ENCODE measurements at places on chromosomes 1 and 21.

- DNase-seq: no peak
Observed at GRCh38 chr1:247295746-247296145, 35.9 kb downstream of the ZNF496 start.

DNA sequence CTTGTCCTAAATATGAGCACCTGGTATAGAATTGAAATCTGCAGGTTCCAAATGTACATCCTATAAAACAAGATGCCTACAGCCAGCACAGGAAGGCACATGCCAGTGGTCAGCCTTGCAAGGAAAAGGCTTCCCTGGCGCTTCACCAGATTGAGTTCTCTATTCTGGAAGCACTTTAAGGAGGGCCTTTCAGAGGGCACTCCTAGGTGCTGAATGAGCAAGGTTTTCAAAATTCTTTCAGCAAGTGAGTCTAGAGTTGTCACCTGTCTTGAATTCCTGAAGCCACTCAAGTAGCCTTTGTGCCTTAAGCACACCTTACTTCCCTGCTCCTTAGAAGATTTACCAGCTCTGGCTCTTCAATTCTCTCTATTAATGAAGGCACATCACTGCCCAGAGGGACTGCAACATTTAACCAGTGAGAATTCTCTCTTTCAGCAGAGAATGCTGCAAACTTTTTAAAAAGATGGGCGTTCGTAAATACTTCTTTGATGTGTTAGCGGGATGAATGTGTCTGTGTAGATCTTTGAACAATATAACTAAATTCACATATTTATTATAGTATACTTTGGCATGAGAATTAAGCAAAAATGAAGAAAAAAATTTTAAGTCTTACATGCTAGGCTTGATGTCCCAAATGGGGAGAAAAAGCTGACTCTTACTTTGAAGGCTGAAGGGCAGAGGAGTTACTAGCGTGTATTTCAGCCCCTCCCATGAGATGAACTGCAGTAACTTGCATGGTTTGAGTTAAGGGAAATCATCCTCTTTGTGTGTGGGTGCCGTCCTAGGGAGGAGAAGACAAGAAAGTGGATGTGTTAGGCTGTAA lies 162.0 kb downstream of the NTPCR start:
- no peak for DNase-seq

GRCh38 chr1:174931214-174931613 lies 68.5 kb upstream of the CACYBP start:
- no peak for DNase-seq

- DNase-seq: peak; percentile 33
Observed at GRCh38 chr1:53754484-53755312, 15.7 kb upstream of the GLIS1 start.

DNA sequence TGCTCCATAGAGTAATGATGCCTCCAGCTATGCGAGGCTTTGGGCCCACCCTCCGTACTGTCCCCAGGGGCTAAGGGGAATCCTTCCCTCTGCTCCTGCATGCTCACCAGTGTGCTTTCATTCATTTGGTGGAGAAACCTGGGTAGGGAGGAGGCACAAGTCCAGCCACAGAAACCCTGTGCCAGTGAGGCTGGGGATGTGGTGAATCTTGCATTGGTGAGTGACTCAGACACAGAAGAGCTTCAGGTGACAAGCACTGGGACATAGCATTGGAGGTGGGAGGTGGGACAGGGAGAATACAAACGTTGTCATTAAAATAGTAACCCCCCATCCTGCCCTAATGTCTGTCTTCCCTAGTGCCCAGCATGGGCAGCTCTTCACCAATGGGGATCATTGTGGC lies 5.2 kb downstream of the FCGR2A start:
- DNase-seq: no peak

DNA sequence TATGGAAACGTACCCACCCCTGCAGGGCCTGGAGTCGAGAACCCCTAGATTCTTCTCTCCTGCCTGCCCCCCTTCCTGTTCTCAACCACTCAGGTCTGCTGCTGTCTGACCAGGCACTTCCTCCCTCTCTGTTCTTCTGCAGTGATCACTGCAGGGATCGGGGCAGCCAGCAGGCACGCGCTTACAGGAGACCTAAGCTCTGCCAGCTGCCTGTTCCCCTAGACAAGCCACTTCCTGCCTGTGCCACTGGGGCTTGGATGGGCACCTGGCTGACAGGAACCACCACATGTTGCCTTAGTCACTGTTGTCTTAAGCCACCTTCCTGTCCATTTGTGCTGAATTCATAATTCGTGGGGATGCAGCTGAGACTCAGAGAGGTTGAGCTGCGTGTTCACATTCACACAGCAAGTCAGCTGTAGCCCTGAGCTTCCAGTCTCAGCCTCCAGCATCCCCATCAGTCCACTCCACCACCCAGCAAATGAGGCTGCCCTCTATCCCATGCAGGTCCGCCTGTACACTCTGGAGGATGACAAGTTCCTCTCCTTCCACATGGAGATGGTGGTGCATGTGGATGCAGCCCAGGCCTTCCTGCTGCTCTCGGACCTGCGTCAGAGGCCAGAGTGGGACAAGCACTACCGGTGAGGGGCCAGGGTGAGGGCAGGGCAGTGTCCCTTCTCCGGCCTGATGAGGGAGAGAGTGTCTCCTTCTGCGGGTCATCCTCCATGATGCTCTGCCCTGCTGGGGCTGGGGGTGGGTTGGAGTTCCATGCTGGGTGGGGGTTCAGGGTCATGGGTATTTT lies 18.6 kb downstream of the FAM151A start:
- DNase-seq: peak; percentile 48

- DNase-seq: no peak
Observed at GRCh38 chr1:87074001-87074795, 159.8 kb downstream of the HS2ST1 start.

DNA sequence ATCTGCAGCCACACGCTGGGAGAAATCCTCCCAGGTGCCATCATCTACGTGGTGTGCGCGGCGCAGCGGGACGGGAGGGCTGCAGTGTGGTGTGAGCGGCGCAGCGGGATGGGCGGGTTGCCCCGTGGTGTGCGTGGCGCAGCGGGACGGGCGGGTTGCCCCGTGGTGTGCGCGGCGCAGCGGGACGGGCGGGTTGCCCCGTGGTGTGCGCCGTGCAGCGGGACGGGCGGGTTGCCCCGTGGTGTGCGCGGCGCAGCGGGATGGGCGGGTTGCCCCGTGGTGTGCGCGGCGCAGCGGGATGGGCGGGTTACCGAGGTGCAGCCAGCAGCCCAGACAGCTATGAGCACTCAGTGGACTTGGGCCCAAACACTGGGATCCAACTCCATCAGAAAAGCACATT lies 4.7 kb downstream of the WRAP73 start:
- DNase-seq: no peak
